ENCODE measurements at places on chromosomes 7 and 10.

- no peaks in the 10 kb centered on the region for H3K27me3 ChIP-seq
- no peak overlapping the region for H3K4me3 ChIP-seq
- H3K4me1 ChIP-seq: no peaks in the 10 kb centered on the region
- H3K36me3 ChIP-seq: peaks cover 8% of the 10 kb centered on the region
These were observed 170.6 kb downstream of the EBF3 start for GRCh38 chr10:129793479-129793878.

DNA sequence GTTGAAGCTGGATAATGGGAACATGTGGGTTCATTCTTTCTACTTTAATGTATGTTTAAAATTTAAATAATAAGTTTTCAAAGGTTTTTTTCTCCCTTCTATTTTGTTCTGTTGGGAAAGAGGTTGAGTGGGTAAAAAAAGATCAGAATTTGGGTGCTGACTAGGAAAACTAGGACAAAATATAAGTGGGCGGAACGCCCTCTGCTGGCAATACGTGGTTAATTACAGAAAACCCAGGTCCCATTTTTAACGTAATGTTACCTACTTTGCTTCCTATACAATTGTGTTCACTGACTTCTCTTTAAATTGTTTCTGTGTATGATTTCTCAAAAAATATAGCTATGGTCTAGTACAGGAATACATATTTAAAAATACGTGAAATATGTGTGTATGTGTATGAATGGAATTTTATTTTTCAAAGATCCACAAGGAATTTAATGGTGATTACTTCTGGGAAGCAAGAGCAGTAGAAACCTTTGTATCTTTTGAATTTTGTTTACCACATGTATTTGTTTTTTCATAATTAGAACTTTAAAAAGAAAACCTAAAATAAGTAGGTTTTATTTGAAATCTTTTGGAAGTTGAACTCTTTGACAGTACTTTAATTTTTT lies 8.7 kb downstream of the ECD start:
- H3K27me3 ChIP-seq: no peaks in the 10 kb centered on the region
- H3K27ac ChIP-seq: no peak overlapping the region
- DNase-seq: peak; percentile 79
- no peak overlapping the region for H3K4me3 ChIP-seq

GRCh38 chr10:129945526-129945925 lies 18.5 kb downstream of the EBF3 start:
- peaks cover 5% of the 10 kb centered on the region for H3K27me3 ChIP-seq
- H3K4me3 ChIP-seq: no peak overlapping the region
- no peak for DNase-seq

GRCh38 chr10:117271427-117271826 lies 30.5 kb downstream of the SLC18A2 start:
- H3K4me1 ChIP-seq: no peaks in the 10 kb centered on the region
- no peak overlapping the region for H3K4me3 ChIP-seq
- H3K36me3 ChIP-seq: no peaks in the 10 kb centered on the region
- no peaks in the 10 kb centered on the region for H3K27me3 ChIP-seq

- no peaks in the 10 kb centered on the region for H3K27me3 ChIP-seq
- H3K27ac ChIP-seq: no peak overlapping the region
- no peaks in the 10 kb centered on the region for H3K36me3 ChIP-seq
- H3K4me1 ChIP-seq: peaks cover 5% of the 10 kb centered on the region
- DNase-seq: no peak
These were observed 30.7 kb upstream of the ELOVL3 start for GRCh38 chr10:102195296-102195870.

All from activated naive CD4-positive, alpha-beta T cell treated with anti-CD3 and anti-CD28 coated beads for 36 hours (primary cell).